ENCODE measurements at places on chromosomes 7 and 10.

DNA sequence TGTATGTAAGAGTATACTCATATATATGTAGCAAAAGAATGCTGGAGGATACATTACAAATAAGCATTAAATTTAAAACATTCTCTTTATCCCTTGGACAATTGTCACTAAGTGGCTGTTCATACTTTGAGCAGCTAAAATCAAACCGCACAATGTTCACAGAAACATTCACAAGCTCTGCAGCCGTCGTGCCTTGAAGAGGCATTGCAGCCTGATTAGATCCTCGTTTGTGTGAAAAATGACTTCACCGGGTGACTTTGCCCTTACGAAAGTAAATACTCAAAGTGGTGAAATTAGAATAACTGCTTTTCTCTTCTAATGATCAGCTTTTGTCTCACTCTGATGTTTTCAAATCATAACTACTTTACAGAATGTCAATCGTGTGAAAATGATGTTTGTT is 319.0 kb downstream of the GFRA1 start:
- no peak for DNase-seq

DNA sequence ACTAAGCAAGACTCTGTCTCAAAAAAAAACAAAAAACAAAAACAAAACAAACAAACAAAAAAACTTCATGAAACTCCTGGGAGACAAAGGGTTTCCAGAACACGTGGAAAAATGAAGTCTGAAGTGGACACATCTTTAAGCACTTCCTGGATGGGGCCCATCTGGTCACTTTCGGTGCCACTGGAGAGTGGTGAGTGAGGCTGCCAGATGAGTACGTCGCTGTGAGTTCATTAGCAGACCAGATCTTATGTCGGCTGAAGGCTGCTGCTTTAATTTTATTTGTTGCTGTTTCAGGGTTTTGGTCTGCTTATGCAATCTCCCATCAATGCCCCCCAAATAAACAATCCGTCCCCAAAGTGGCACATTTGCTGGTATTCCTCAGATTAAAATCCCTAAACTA is 64.4 kb downstream of the NPTX2 start:
- no peak for DNase-seq

- DNase-seq = no peak
Observed at GRCh38 chr7:66778201-66778600, 37.7 kb downstream of the RABGEF1 start.

DNA sequence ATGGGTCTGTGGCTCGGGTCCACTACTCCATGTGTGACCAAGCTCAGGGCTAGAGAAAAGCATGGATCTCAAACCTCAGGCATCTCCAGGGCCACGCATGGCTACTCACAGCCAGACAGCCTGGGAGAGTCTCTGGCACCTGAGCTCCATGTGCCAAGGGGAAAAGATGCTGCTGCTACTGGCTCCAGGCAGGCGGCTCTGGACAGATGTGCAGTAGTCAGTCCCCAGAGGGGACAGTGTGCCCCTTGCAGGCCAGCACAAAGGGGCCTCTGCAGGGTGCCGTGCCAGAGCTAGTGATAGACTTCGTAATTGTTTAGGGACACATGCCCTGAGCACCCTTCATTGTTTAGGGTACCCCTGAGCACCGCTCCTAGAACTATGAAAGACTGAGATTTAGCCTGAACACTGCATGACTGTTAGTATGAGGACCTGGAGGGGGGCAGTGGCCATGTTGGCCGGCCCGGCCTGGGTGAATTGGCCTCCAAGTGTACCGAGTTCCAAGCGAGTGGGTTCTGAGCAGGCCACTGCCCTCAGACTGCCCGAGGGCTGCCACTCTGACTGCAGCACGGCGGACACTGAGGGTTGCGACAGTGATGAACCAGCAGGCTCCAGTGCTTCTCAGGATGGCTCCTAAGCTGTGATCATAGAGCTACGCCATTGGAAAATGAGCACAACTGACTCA is 80.7 kb downstream of the TCERG1L start:
- DNase-seq = no peak

DNA sequence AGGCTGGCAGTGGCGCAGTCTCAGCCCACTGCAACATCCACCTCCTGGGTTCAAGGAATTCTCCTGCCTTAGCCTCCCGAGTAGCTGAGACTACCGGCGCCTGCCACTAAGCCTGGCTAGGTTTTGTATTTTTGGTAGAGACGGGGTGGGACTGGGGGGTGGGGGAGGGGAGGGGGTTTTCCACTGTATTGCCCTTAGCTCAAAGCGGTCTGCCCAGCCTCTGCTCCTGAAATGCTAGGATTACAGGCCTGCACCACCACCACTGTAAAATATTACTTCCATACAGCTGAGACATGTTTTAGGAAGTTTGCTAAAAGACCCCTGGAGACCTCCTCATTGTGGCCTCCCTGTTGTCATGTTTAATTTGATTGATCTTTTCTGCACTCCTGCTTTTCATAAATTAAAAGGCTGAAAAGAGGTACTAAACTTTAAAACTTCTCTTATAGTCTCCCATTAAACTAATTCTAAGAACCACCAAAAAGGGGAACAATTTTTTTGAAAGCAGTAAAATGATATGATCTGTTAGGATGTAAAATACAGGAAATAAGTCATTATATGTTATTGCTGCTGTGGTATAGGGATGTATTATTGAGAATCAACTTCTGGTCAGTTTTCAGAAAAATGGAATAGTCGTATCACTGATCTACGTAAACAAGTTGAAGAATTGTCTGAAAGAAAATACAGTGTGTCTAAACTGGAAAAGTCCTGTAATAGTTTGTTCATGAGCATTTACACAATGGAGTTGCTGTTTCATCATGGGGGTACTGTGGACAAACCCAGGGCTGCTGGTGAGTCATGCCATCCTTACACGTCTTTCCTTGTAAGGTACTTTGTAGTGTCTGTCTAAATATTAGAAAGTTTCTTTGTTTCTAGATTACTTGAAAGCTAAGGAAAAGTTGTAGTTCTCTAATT is 72.9 kb upstream of the TMEM248 start:
- DNase-seq = no peak

GRCh38 chr7:112064627-112065385 is 141.4 kb downstream of the DOCK4 start:
- no peak for DNase-seq

DNA sequence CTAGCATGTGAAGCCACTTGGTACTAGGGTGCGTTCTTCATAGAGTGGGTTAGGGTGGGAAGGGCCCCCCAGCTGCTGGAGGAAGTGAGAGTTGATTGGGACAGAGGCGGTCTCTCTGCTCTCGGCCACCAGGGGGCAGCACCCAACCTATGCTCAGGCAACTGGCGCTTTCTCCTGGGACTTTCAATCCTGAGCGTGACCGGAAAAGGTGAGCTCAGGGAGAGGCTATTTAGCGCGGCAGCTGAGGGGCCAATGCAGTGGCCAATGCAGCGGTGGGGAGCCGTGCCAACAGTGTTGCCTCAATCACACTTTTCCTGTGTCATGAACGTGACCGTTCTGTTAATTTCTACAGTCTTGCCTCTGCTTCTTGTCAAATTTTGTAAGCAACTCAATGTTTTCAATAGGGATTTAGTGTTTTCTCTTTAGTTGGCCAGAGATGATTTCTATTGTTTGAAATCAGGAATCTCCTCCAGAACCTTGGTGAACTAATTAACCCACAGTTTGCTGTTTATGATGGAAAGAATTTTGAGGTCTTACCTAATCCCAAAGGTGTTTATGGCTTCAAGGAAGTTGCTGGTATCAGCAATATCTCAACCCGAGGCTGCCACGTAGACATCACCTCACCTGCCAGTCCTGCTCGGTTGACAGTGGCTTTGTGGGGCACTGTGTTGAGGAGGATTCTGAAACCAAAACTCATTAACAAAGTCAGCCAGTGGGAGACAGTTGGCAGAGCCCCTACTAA is 67.9 kb upstream of the PDZD8 start:
- peak; percentile 31 for DNase-seq

DNA sequence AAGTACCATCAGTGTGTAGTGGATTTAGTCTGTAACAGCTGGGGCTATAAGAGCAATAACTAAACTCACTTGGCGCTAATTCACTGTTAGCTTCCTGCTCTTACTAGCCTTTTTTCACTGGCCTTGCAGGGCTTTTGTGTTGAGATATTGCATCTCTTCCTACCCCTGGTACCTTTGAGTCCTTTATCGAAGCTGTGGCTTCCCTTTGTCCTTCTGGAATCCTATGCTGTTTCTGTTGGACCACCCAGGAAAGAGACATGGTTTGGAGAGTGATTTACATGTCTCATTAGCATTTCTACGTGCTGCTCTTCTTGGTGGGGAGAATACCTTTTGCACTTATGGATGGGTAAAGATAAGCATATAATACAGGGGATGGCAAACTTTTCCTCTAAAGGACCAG is 103.8 kb downstream of the MLLT10 start:
- no peak for DNase-seq

GRCh38 chr7:4211261-4211660 is 470.8 kb upstream of the FOXK1 start:
- DNase-seq = no peak

GRCh38 chr7:131720703-131721102 is 164.3 kb upstream of the PODXL start:
- no peak for DNase-seq
